ENCODE measurements at places on chromosomes 5 and 9. TPM values are rescaled to one million over a fixed set of nuclear protein-coding genes. Genes with fewer than 3 reads are reported as not detected.

PCDHB15 gene
- total RNA-seq, result not detected

HDAC3 gene
- 88.4 TPM for total RNA-seq

PPIP5K2 gene
- 23.4 TPM for total RNA-seq

FGD3 gene
- 0.20 TPM for total RNA-seq

ATOX1 gene
- total RNA-seq, result 169 TPM

MOB3B gene
- 0.15 TPM for total RNA-seq

SPATA6L gene
- total RNA-seq, result 0.69 TPM

CATSPER3 gene
- total RNA-seq, result not detected

OMD gene
- not detected for total RNA-seq

IL5 gene
- total RNA-seq, result not detected

LHX3 gene
- not detected for total RNA-seq

CKMT2 gene
- total RNA-seq, result not detected

ZSWIM6 gene
- total RNA-seq, result 5.3 TPM

ZDHHC11 gene
- total RNA-seq, result 0.22 TPM

LIX1 gene
- total RNA-seq, result not detected

AJM1 gene
- 0.15 TPM for total RNA-seq

WNK2 gene
- total RNA-seq, result 0.02 TPM

SLC1A3 gene
- 17.0 TPM for total RNA-seq

ZNF354C gene
- 0.32 TPM for total RNA-seq

NUTM2G gene
- total RNA-seq, result not detected

LCN9 gene
- not detected for total RNA-seq

ERCC8 gene
- 30.6 TPM for total RNA-seq

SLC36A2 gene
- not detected for total RNA-seq

UHRF2 gene
- 27.6 TPM for total RNA-seq

AHRR gene
- total RNA-seq, result 49.1 TPM

IFNA17 gene
- not detected for total RNA-seq

HTR1A gene
- not detected for total RNA-seq

SLC6A18 gene
- total RNA-seq, result not detected

DRD1 gene
- 0.57 TPM for total RNA-seq

ABHD17B gene
- 49.0 TPM for total RNA-seq

TUSC1 gene
- 29.0 TPM for total RNA-seq

LEAP2 gene
- not detected for total RNA-seq

ZBED3 gene
- 0.64 TPM for total RNA-seq

CRB2 gene
- not detected for total RNA-seq

PIP5KL1 gene
- 1.6 TPM for total RNA-seq

All from M059J (cell line).